ENCODE measurements at places on chromosomes 7 and 10.

DNA sequence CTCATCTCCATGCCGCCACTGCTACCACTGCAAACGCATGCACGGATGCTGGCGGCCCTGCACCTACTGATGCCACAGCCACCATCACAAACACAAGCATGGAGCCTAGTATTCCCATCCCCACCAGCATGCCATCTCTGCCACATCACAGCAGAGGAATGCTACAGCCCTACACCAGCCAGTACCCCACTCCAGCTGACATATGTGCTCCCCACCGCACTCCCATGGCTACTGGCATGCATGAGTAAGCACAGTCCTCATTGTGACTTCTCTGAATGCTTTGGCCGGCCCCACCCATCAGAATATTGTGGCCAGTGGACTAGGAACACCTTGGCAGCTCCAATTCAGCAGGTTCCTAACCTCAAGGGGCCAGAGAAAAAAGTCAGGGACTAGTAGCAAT, 705.5 kb downstream of the POM121L12 start:
- no peak for DNase-seq

DNA sequence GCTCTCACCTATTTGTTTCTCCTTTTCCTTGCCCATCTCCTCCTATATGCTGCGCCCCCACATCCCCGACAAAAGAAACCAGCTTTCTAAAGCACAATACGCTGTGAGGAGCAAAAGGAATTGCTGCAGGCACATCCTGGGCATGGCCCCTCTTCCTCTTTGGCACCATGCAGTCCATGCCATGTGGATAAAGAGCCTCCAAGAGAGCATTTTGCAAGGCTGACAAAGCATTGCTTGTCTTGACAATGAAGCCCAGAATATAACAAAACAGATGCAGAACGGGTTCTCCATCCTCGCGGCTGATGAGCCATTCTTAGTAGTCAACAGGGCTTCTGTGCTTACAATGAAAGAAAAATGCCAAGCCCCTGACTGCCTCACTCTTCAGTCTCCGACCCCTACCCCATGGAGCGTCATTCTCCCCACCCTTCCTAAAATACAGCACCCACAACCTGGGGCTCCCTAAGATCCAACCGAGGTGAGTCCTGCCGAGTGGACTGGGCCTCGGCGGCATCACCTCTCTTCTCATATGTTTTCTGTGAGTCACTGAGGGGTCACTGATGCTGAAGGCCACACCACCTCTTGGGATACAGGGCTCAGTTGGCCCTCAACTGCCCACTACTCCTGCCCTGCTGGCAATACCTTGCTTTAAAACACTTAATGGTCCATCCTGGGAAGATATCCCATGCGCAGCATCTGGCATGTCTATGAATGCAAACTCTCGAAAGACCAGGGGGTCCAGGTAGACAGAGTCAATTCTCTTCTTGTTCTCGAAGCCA, 47.5 kb downstream of the GSDME start:
- no peak for DNase-seq

DNA sequence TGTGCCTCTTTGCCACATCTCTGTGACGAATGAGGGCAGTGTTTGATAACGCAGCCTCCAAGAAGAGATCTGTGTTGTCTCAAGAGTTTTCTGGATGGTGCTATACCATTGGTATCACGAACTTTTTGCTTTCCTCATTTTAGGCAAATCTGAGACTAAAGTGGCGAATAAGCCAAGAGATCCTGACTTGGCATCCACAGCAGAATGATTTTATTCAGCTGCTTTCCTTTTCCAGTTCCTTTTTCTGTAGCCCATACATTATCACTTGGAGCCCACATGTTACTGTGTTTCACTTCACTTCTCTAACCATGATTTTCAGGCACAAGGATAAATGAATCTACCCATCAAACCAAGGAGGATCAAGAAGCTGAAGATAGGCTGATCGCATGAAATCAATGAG, 177.9 kb upstream of the PTN start:
- no peak for DNase-seq

DNA sequence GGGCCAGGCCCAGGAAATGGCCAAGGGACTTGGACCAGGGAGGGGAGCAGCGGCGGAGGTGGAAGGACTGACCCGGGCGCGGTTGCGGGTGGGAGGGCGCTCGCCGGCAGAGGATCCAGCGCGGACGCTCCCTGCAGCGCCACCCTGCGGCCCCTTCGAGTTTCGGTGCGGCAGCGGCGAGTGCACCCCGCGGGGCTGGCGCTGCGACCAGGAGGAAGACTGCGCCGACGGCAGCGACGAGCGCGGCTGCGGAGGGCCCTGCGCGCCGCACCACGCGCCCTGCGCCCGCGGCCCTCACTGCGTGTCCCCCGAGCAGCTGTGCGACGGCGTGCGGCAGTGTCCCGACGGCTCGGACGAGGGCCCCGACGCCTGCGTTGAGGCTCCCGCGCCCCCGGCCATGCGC, 16.8 kb upstream of the ZNF467 start:
- DNase-seq, result no peak

- DNase-seq, result no peak
These were observed 598.5 kb downstream of the SDK1 start for GRCh38 chr7:3899559-3899991.

DNA sequence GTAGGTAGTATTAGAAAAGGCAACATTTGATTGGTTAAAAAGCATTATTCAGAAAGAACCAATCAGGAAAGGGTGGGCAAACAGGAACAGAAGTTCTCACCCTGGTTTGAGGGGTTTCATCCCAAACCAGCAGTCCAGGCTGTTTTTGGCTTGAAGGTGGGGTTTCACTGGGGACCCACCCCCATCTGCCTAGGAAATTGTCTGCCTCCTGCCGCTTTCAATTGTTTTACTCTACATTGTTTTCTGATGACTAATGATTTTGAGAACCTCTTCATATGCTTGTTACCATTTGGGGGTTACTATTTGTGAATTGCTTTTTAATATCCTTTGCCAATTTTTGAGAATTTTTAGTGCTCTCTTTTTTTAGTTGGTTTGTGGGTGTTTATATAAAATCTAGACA, 3.3 kb upstream of the PCBD1 start:
- no peak for DNase-seq

GRCh38 chr10:86872757-86873156, 84.7 kb downstream of the MMRN2 start:
- no peak for DNase-seq

GRCh38 chr7:101507791-101508252, 121.3 kb downstream of the MYL10 start:
- DNase-seq, result no peak

DNA sequence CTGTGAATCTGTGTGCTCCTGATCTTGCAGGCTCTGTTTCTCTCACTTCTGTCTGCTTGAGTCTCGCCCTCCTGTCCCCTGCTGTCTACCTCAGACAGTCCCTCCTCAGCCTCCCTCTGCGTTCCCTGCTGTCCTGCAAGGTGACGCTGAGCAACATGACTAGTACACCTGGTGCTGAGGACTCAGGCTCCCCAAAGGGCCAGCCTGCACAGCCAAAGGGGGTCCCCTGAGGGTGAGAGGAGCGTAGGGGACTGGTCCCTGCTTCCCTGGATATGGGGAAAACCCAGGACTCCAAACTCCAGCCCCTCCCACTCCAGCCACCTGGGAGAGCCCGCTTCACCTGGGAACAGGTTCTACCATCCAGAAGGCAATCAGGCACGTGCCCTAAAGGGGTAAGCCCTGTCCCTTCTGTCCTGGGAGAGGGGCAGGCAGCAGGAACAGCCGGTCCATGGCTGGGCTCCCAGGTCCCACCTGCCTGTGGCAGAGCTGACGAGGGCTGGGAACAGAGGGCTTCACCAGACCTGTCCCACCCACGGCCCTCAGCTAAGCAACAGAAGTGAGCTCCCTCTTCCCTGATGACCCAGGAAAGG, 156.5 kb downstream of the UBE2H start:
- no peak for DNase-seq

- no peak for DNase-seq
These were observed 28.3 kb upstream of the ELMO1 start for GRCh38 chr7:37476881-37477450.

GRCh38 chr10:87656431-87657072, 3.1 kb upstream of the PAPSS2 start:
- no peak for DNase-seq

DNA sequence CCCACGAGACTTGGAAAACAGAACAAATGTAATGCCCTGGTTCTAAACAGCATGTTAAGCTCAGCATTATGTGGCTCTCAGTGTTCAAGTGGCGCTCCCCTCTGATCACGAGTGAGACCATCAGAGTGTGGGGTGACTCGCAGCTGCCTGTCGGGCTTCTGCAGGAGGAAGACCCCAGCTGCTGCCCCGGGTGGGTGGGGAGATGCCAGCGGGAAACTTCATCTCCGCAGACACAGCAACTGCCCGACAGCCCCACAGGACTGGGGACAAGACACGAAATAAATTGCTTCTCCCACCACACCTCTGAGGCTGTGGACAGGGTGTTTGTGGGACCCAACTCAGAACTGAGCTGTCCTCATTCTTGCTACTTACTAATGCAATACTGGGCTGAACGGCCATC, 126.3 kb upstream of the KIF5B start:
- no peak for DNase-seq

GRCh38 chr7:100880645-100881044, 5.7 kb downstream of the SRRT start:
- DNase-seq, result no peak

DNA sequence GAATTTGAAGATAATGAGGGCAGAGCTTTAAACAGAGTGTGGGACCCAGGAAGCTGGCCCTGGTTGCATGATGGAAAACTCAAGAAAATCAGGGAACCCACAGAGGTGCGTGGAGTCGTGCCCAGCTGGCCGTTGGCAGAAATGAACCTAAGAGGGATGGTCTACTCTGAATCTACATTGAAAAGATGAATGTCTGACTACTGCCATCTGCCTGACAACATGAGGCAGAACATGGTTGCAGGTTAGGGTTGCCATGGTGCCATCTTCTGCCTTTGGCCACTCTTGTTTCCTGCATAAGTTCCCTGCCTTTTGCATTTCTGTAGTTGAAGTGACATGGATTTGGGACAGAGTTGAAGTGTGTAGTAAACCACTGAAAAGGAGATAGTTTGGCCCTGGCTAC, 138.5 kb upstream of the COBL start:
- DNase-seq, result no peak

- DNase-seq, result no peak
These were observed 2.4 kb upstream of the VAX1 start for GRCh38 chr10:117140525-117140902.

GRCh38 chr7:134660961-134661376, 14.3 kb downstream of the BPGM start:
- no peak for DNase-seq

- DNase-seq, result no peak
These were observed 73.2 kb upstream of the CCAR1 start for GRCh38 chr10:68647672-68648341.

GRCh38 chr7:21454906-21455305, 27.0 kb downstream of the SP4 start:
- no peak for DNase-seq

GRCh38 chr10:119422682-119423509, 119.6 kb downstream of the RGS10 start:
- no peak for DNase-seq

- no peak for DNase-seq
These were observed 4.4 kb upstream of the TRUB1 start for GRCh38 chr10:114933588-114933987.

DNA sequence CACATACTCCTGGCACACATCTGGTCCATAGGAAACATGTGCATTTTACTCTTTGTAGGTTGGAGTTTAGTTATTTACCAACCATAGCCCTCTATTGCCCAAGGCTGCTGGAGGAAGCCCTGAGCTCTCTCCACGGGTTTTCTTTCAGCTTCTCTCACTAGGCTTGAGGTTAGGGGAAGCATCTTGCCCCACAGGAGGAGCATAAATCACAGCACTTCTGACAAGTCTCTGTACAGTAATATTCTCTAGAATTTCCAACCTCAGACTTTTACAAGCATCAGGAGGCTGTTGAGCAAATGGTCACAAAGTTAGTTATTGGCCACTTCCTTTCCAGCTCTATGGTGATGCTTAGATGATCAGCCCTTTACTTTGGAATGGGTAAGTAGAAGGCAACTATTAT, 122.9 kb upstream of the GLI3 start:
- no peak for DNase-seq

GRCh38 chr7:144436500-144436899, 33.0 kb upstream of the NOBOX start:
- DNase-seq, result no peak

DNA sequence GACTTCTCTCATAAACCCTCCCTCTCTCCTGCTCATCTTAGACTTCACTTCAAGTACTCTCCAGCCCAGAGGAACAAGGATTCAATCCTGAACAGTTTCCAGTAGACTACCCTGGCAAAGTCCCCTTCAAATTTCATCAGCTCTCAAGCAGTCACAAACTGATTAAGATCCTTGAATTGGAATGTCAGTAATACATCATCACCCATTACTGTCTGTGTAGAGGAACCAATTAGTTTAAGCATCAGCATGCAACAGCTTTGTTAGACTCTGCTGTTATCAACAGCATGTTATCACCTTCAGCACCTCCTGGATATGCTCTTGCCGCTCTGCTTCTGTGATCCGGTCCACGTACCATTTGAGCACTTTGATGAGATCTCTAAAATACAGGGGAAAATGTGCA, 307.0 kb upstream of the IMMP2L start:
- DNase-seq, result no peak

DNA sequence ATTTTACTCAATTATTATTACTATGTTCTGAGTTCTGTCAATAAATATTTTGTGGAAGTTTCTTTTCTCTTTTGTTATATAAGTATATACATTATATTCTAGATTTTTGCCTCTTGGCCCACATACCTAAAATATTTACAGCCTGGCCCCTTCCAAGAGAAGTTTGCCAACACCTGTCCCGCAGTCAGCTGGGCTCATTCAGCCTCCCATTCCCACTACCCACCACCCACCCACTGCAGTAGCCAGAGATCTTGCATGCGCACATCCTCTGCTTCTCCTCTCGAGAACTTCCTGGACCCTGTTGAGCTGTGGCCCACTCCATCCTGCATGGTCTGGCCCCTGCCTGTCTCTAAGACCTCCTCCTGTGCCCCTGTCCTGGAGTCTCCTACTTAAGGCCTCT, 33.6 kb downstream of the WIPF3 start:
- DNase-seq, result no peak

DNA sequence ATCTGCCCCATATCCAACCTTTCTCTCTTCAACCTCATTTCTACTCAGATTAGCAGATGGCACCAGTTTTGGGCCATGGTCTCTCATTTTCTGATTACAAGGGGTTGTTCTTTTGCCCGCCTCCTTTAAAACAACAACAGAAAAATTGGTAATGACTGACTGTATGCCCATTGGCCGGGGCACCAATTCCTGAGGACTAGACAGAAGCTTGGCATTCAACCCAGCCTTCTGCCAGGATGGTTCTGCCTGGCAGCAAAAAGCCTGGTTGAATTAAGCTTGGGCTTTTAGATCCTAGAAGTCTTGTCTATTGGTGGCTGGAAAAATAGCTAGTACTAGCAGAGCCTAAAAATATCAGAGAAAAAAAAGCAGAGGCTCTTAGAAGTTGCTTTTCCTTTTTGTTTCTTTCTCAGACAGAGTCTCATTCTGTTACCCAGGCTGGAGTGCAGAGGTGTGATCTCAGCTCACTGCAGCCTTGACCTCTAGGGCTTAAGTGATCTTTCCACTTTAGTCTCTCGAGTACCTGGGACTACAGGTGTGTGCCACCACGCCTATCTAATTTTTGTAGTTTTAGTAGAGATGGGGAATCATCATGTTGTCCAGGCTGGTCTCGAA, 402.6 kb downstream of the AUTS2 start:
- no peak for DNase-seq

- no peak for DNase-seq
These were observed 72.8 kb upstream of the DDC start for GRCh38 chr7:50637725-50638643.
